ENCODE measurements at places on chromosomes 12 and 14.

DNA sequence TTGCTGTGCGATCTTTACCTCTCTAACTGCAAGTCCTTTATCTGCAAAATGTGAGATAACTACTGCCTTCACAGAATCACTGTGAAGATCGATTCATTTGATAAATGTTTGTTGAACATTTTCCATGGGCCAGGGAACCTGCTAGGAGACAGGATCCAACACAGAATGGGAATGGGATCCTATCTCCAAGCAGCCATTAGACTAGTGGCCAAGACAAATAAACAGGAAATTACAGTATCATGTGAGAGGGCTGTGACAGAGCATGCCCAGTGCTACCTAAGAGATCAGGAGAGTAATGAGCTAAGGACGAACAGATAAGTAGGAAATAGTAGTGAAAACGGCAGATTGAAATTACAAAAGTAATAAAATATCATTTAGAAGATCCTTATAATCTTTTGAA is 105.7 kb downstream of the GRIN2B start:
- no peak for DNase-seq

DNA sequence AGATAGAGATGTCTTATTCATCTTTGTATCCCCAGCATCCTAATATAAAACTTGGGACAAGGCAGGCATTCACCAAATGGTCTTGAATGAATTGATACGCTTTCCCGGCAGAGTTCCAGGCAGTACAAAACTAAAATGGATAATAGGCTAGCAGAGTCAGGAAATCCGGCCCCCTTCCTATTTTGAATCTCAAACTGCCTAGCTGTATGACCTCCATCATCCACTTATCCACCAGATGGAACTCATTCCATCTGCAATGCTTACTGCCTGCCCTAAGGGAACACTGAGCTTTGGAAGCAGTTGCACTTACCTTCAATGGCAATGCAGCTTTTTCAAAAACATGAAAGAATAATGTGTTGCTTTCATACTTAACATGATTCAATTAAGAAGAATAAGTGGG is 43.4 kb downstream of the BDKRB1 start:
- DNase-seq: no peak

GRCh38 chr14:21467616-21468015 is 9.1 kb downstream of the RAB2B start:
- no peak for DNase-seq

DNA sequence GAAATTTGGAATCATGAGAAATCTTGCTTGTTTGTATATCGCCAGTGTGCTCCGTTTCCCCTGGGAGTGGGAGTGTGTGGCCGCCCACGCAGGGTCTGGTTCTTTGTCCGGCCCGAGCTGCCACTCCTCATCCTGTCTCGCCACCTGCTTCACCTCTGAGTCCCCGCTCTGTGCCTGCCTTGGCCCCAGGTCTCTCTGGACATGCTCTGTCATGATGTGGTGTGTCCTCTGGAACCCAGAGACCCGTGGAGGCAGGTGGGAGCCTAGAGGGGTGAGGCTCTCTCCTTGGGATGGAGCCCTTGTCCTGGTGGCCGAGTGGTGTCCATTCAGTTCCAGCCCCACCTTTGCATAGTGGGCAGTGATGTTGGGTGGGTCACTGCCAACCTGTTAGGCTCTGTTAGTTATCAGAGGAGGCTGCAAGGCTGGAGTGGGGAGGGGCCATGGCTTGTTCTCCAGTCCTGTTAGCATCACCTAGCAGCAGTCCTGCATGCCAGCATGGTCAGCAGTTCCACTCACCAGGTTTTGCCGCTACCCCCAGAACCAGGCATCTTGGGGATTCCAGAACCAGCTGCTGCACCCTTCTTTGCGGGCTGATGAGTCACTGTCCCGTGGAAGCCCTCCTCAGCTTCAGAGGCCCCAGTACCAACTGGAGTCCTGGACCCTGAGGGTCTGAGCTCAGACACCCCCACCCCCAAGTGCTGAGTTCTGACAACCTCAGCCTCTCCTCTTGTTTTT is 76.5 kb downstream of the EP400 start:
- DNase-seq: no peak

DNA sequence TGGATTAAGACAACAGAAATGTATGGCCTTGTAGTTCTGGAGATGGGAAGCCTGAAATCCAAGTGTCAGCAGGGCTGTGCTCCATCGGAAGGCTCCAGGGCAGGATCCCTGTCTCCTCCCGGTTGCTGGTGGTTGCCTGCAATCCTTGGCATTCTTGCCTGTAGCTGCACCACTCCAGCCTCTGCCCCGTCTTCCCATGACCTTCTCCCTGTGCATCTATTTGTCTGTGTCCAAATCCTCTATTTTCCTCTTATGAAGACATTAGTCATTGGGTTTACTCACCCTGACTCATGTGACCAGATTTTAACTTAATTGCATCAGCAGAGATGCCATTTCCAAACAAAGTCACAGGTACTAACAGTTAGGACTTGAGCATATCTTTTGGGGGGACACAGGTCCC is 15.1 kb downstream of the TUNAR start:
- no peak for DNase-seq

DNA sequence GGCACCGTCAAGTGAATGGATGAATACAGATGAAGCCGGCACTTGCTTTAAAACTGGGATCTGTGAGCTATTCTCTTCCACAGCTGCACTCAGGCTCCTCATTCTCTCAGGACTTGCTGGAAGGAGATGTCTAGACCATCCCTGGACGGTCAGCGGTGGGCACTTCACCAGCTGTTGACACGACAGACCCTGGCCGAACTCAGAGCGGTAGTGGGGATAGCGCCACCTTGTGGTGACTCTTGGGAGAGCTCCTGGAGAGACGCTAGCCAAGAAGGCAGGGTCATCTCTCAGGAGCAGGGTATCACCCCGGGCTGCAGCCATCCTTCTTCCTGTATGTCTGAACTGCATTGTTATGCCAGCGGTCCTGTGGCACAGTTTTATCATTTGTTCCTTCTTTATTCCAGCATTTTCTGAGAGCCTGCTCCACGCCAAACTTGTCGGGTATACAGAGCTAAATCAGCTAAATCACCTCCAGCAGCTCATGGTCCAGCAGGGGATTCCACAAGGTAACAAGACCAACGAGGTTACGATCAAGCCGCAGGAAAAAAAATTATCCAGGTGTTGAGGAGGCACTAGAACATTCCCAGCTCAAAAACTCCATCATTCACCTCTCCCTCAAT is 10.0 kb downstream of the WNT1 start:
- peak; percentile 84 for DNase-seq

DNA sequence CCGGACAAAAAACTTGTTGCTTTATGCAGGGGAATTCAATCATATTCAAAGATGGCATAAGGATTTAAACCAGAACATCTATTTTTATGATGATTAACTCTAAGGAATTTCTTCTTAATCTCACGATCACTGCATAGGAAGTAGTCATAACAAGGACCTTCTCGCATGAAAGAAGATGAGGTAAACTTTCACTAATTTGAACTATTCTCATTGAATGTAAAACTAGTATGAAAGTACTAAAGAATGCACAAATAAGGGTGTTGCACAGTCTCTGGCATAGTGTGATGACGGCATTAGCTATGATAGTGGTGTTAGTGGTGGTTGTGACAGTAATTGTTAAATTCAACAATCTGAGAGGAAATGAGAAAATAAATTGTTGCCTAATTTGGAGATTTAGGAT is 280.0 kb downstream of the SLC6A15 start:
- DNase-seq: no peak

DNA sequence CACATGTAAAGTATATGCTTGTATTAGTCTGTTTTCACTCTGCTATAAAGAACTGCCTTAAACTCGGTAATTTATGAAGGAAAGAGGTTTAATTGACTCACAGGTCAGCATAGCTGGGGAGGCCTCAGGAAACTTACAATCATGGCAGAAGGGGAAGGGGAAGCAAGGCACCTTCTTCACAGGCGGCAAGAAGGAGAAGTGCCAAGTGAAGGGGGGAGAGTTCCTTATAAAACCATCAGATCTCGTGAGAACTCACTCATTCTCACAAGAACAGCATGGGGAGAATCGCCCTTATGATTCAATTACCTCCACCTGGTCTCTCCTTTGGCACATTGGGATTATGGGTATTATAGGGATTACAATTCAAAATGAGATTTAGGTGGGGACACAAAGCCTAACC is 229.5 kb upstream of the PLXNC1 start:
- DNase-seq: no peak
